Posterior cingulate gyrus (tissue), 11 donors: ENCODE measurements at places on chromosomes 11 and 22.

DNA sequence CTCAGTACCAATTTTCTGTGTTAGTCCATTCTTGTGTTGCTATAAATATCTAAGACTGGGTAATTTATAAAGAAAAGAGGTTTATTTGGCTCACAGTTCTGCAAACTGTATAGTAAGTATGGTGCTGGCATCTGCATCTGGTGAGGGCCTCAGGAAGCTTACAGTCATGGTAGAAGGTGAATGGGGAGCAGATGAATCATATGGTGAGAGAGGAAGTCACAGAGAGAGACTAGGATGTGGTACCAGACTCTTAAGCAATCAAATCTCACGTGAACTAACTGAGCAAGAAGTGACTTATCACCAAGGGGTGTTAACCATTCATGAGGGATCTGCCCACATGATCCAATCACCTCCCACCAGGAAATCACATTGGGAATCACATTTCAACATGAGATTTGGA lies 60.8 kb upstream of the ZBED5 start:
- no peak for DNase-seq

GRCh38 chr11:134196756-134197155 lies 27.0 kb downstream of the NCAPD3 start:
- DNase-seq: no peak

GRCh38 chr11:109677876-109678275 lies 255.9 kb downstream of the C11orf87 start:
- no peak for DNase-seq

DNA sequence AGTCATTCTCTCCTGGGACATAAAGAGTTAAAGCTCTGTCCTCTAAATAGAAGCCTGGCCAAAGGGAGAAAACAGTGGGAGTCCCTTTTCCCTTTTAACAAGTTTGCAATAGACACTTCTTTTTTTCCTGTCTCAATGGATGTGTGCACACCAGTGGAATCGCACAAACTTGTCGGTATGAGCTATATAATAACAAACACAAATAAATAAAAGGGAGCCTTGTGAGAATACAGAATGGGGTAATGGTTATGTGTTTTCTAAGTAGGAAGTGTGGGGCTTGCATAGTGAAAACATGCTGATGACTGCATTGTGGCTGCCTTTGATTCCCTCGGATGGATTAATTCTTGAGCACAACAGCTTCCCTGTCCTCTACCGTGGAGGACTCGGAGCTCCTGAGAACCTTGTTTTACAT lies 131.9 kb downstream of the WNT7B start:
- DNase-seq: no peak

GRCh38 chr11:106378513-106379179 lies 301.2 kb downstream of the AASDHPPT start:
- DNase-seq: no peak

GRCh38 chr22:35589071-35589755 lies 27.9 kb downstream of the MB start:
- DNase-seq: no peak

DNA sequence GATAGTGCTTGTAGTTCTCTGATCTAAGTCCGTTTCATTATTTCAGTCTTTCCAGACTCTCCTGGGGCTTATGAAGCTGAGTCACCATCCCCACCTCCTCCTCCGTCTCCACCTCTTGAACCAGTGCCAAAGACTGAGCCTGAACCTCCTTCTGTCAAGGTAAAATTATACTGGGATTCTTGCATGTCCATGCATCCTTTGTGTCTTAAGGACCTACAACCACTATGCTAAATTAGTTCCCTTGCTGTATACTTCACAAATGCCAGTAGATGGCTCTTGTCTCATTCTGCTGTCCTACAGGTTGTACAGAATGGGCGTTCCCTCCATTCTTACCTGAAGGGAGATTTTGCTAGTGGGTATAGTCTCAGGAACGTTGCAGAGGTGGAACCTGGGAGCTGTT lies 42.2 kb downstream of the POLD3 start:
- no peak for DNase-seq

DNA sequence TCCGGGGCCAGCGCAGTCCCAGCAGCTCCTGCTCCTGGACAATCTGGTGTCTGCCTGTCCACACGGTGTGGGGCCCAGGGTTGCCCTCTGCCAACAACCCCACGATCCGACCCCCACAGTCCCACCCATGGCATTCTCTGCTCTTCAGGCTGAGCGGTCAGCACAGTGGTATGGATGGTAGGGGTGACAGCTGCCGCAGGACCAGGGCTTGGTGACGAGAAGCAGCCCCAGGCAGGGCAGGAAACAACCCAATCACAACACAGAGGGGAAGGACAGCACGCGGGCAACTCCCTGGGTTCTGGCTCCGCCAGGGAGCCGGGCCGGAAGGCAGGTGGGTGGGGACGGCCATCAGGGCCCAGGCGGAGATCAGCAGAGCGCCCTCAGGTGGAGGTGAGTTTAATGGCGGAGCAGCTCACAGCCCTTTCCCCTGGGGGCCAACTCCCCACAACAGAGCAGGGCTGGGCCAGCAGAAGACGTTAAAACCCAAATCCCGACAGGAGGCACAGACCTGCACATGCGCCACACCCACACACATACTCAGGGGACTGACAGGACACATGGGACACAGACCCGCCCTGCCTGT lies 5.3 kb upstream of the CHADL start:
- DNase-seq: no peak
